Spleen (tissue), 13 donors: ENCODE measurements at places on chromosomes 4 and X. TPM values are rescaled to one million over a fixed set of nuclear protein-coding genes. Genes with fewer than 3 reads are reported as not detected.

GRCh38 chrX:11386001-11386523, 92.8 kb downstream of the AMELX start:
- no peak for DNase-seq

- DNase-seq = no peak
These were observed 92.0 kb downstream of the WWC2 start for GRCh38 chr4:183190900-183191527.

DNA sequence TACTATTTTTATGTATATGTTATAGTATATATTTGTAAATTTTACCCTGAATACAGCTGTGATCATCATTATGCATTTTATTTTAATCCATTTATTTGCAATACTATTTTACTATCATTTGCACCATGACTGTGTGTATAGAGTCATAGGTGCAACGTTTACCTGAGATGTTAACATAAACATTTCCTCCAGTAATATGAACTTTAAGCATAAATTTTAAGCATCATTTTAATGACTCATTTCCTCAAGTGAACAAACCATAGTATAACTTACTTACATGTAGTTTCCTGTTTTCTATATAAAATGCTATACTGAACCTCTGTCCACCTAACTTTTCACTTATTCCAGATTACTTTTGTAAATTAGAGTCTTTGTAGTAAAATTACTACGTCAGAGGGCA, 92.8 kb downstream of the NFKB1 start:
- DNase-seq = no peak

LRP2BP gene
- 0.17 TPM for polyA plus RNA-seq

DRD5 gene
- polyA plus RNA-seq = not detected

- no peak for DNase-seq
These were observed 280.5 kb downstream of the FBXW7 start for GRCh38 chr4:152255437-152255836.

PABPC4L gene
- polyA plus RNA-seq = 0.06 TPM

GLUD2 gene
- polyA plus RNA-seq = 0.13 TPM

DNA sequence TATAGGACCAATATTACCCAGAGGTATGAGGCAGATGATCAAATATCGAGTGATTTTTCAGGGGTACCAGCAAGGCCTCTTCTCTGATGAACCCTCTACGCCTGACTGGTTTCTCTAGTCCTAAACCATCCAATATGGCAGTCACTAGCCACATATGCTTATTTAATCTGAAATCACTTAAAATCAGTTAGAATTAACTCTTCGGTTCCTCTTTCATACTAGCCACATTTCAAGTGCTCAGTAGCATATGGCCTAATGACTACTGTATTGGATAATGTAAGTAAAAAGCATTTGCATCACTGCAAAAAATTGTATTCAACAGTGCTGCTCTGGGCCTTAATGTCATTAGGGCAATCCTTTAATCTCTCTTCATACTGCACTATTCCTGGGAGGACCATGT, 4.4 kb upstream of the APBB2 start:
- DNase-seq = no peak

GPC4 gene
- polyA plus RNA-seq = 1.8 TPM

NHS gene
- polyA plus RNA-seq = 0.32 TPM

- no peak for DNase-seq
These were observed 179.0 kb downstream of the PDGFC start for GRCh38 chr4:156792462-156793085.

GRCh38 chrX:103610282-103610681, 2.5 kb downstream of the TCEAL3 start:
- no peak for DNase-seq

GRCh38 chrX:9890681-9891091, 76.5 kb upstream of the CLDN34 start:
- DNase-seq = no peak

PCSK1N gene
- 0.11 TPM for polyA plus RNA-seq

DNA sequence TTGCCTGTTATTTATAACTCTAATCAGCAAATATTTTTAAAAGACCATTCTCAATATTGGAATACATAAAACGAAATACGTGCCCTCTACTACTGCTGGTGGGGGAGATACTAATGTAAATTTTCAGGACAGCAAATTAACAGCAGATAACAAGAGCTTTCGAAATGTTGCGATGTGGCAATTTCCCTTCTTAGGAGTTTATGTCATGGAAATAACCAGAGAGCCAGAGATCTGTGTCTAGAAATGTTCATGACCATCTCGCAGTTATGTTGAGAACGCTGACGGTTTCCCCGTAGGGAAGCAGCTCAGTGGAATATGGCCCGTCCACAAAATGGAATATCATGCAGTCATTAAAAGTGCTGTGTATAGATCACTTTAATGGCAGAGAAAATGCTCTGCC, 238.4 kb upstream of the PSAPL1 start:
- DNase-seq = no peak

DNA sequence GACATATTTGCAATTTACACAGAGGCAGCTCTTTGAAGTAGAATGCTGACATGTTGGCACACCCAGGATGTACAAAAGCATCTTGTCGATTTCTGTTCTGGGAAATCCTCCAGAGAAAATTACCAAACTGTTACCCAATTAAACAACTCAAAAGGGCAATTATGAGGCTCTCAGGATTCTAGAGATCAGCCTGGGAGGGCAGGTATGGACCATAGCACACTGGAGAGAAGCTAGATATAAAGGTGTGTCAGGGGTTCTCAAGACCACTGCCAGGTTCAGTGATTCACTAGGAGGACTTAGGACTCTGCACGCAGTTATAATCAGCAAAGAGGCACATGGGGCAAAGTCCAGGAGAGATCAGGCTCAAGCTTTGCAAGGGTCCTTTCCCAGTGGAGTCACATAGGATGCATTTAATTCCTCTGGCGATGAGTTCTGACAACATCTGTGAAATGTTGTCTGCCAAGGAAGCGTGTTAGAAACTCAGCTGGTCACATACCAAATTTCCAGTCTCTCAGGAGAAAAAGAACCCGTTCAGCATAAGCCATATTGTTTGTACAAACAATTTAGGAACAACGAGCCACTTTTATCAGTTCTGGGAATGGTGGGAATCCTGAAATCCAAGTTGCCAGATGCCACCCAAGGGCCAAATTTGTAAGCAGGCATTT, 100.8 kb downstream of the SYTL5 start:
- no peak for DNase-seq

GRCh38 chr4:156419080-156419685, 465.5 kb upstream of the CTSO start:
- DNase-seq = no peak

AADAT gene
- polyA plus RNA-seq = 0.89 TPM
